Stimulated activated CD4-positive, alpha-beta T cell treated with anti-CD3 and anti-CD28 coated beads, Interleukin-4, amount 100 ng/mL, for 4 hours (primary cell): ENCODE measurements at places on chromosomes 2 and 18.

GRCh38 chr18:13120255-13120654, 98.3 kb upstream of the LDLRAD4 start:
- DNase-seq = no peak

DNA sequence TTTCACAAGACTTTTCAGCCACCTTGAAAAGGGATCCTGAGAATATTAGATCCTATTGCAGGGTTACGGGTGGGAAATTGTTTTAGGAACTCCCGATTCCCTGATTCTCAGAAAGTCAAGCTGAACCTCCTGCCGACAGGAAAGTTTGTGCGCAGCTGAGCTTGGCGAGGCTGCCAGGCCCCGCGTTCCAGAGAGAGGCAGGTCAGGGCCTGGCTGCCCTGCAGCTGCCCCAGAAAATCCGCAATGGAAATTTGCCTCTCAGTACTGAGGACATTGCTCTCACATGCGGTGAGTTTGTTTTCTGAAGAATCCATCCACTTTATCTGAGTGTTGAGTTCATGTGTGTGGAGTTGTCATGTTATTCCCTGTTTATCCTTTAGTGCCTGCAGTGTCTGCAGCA, 144.2 kb downstream of the RTP5 start:
- DNase-seq = no peak

- DNase-seq = no peak
These were observed 880.0 kb downstream of the LRRTM4 start for GRCh38 chr2:76642129-76642528.

- DNase-seq = no peak
These were observed 566.4 kb downstream of the ZEB2 start for GRCh38 chr2:143953451-143954030.

DNA sequence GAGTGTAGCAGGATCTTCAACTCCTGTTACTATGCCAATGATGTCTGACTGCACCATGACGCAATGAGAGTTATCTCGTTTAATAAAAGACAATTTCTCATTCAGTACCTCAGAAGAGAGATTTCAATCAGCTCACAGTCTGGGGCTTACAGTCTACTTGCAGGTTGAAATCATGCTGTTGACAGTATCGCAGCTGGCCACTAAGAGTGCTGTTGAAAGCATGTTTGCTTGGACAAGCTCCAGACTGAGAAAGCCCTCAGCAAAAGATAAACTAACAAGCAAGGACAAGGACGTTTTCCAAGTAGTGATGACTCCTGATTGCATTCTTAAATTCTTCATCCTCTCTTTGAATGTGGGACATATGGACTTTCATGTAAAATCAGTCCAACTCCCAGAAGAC, 145.2 kb upstream of the SYT4 start:
- DNase-seq = no peak

- no peak for DNase-seq
These were observed 301.6 kb upstream of the LRATD1 start for GRCh38 chr2:14330884-14331283.

DNA sequence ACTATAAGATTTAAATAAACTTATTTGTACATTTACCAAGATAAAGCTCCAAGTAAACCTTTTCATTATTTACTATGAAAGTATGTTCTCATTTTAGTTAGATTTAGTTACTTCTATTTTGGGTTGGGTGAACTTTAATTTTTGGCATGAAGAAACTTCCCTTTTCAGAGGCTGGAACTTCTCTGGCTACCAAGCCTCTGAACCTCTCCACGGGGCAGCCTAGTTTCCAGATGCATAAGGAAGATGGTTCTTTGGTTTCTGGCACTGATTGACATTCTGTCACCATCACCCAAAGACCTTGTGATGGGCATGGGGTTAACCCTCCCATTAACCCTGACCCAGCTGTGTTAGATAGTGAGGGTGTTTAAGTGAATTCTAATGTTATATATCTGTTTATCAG, 17.1 kb downstream of the PSD4 start:
- no peak for DNase-seq

- no peak for DNase-seq
These were observed 327.1 kb downstream of the CMPK2 start for GRCh38 chr2:6538607-6539006.

GRCh38 chr2:178163395-178163794, 30.9 kb upstream of the OSBPL6 start:
- no peak for DNase-seq

DNA sequence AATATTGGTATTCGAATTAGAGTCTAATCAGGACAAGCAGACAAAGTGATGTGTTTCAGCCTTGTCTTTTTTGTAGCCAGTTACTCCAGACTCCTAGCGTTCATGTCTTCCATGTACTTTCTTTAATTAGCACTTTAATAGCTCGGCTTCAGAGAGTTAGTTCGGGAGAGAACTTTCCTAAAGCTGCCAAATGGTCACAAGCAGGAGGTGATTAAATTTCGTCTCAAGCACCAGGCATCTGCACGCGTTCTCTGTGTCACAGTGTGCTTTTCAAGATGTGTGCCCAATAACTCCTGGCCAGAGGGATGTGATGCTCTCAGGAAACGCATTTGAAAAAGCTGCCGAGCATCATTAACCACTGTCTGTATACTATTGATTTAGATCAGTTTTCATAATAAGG, 790.8 kb downstream of the SOCS6 start:
- DNase-seq = no peak

- no peak for DNase-seq
These were observed 27.0 kb downstream of the RBKS start for GRCh38 chr2:27863146-27863545.

DNA sequence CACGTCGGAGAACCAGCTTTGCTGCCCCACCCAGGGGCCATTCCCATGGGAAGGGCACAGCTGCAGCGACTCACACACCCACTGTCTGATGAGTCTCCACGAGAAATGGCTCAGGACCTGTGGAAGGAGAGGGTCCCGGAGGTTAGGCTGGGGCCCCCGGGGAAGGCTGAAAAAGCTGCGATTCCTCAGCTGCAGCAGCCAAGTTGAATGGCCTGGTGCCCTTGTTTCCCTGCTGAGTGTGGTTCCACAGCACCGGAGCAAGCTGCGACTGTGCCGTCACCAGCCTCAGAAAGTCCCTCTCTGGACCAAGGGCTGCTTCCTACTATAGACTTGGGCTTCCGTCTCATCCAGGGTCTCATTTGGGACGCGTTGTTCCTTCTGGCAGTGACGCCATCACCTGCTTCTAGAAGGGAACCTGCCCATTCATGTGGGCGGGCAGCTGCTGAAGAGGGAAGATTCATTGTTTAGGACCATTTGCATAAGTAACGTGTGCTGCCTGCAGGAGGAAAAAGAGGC, 180.2 kb downstream of the INHBB start:
- DNase-seq = no peak

GRCh38 chr2:171163261-171163660, 2.6 kb upstream of the TLK1 start:
- no peak for DNase-seq

- DNase-seq = no peak
These were observed 257.3 kb upstream of the CXCR4 start for GRCh38 chr2:136375017-136375901.

- no peak for DNase-seq
These were observed 249.8 kb upstream of the ATP5MC3 start for GRCh38 chr2:175431101-175431946.

DNA sequence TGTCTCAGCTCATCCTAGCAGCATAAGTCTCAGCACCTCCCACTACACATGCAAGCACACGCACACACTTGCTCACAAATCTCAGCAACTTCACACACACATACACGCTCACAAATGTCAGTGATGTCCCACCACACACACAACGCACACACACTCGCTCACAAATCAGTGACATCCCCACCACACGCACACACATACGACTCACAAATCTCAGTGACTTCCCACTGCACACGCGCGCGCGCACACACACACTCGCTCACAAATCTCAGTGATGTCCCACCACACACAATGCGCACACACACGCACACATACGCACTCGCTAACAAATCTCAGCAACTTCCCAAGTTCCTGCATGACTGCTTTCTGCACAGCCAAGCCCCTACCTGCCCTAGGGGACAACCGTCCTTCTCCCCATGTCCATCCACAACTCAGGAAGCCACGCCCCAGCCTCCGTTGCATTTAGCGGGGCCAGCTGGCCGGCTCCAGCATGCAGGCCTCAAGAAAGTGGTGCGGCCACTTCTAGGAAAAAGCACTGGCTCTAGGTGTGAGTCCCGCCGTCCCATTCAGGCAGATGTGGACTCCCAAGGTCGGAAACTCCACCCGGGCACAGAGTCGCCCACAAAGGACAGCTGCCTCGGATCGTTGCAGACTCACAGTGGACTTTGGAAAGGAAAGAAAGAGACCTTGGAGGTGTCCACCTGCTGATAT, 180.1 kb upstream of the SALL3 start:
- no peak for DNase-seq

- DNase-seq = no peak
These were observed 307.5 kb downstream of the TCF4 start for GRCh38 chr18:55280503-55280902.

DNA sequence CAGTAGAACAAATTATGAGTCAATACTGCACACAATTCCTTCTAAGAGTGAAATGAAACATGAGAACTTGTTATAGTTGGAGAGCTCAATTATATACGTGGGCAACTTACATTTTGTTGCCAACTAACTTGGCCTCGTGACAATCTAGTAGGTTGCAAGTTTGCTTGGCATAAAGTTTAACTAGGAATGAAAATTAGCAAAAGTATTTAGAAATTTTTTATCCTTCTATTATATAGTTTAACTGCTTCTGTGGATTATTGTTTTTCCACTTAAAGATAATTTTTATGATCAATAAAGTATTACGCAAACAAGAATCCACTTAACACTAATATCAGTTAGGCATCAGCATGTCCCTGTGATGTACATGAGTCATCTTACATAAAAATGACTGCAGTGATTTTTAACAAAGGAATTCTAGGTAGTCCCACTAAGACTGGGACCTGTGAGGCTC, 41.1 kb downstream of the FAM124B start:
- no peak for DNase-seq

- DNase-seq = no peak
These were observed 129.8 kb upstream of the ALKAL2 start for GRCh38 chr2:417662-418061.

DNA sequence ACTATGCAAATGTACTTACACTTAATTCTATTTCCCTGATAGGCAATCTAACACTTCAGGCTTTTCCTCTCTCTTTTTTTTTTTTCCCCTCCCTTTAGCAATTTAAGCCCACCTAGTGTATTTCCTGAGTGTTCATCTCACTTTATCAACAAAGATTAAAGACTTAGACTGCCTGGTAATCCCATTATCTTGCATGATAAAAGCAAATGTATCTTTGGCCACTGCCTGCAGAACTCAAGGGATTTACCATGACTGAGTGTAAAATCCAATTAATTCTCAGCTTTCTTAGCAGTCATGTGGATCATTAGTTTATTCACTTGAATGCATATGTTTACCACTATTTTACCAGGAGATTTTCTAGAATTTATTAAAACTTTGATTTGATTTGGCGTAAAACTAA, 1102.2 kb upstream of the GYPC start:
- DNase-seq = no peak

DNA sequence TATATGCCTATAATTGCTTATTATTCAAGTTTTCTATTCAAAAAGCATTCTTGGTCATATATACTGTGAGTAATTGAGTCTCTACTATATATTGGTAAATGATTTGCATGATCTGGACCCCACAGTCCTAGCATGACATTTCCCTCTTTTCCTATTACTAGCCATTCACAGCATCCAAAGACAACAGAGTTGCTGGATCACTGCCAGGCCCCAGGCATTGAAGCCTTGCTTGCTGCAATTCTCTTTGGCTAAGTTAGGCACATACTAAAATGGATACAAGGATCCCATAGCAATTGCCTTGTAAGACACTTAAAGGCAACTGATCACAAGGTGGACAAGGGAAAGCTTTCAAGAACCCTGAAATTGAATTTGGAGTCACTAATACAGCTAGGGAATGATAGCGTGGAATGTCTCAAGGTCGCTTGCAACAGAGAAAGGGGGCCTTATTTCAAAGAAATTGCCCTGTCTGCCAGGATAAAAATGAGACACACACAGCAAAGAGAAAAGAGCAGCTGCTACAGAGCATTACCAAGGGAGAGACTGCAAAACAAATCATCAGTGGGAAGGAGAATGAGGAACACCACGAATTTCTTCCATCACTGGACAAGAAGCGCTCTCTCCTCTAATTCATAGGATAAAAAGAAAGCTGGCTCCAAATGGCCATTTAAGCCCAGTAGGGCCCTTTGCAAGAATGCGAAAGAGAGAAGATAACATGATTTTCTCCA, 77.1 kb upstream of the EPHA4 start:
- no peak for DNase-seq

DNA sequence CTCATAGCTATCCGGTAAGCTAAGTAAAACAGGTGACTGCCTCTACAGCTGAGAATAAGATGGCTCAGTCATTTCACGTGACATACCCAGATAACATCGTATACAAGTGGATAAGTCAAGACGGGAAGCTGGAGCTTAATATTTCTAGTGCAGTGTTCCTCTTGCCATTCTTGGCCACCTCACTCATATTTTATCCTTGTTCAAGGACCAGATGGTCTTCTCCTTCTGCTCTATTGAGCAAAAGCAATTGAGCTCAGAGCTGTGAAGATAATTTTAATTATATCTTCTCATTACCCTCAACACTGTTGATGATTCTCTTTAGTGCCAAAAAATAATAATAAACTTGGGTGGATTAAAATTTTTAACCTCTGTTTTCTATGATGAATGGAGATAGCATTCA, 201.1 kb downstream of the DCC start:
- DNase-seq = no peak

GRCh38 chr2:97871096-97871780, 124.5 kb downstream of the TMEM131 start:
- DNase-seq = no peak

DNA sequence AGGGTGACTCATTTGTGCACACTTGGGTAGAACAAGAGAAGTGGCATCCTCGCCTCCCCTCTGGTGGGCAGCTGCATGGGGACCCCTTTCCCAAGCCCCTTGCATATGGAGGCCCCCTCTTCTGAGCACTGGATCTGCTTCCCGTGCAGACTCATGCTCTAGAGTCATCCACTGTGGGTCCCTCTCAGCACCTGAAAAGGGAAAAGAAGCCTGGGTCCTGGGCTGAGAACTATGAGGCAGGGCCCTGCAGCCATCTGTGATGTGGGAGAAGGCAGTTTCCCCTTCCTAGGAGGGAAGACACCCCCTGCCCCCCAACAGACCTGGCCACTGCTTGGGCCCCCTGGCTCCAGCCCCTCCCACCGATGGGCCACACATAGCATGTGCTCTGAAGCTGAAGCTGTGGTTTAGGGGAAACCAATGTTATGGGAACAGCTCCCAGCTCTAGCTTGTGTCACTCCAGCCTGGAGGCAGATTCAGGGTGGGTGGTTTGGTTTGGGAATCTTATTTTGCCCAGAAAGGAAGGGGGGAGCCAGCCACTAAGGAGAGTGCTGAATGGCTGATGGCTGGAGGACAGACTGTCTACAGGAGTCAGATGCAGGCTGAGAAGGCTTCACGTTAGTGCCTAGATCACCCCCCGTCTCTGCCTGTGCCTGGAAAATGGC, 172.8 kb downstream of the GLI2 start:
- DNase-seq = no peak
